ENCODE measurements at places on chromosomes 6 and 20.

- no peak for DNase-seq
Observed at GRCh38 chr6:62652692-62653328, 366.8 kb upstream of the KHDRBS2 start.

DNA sequence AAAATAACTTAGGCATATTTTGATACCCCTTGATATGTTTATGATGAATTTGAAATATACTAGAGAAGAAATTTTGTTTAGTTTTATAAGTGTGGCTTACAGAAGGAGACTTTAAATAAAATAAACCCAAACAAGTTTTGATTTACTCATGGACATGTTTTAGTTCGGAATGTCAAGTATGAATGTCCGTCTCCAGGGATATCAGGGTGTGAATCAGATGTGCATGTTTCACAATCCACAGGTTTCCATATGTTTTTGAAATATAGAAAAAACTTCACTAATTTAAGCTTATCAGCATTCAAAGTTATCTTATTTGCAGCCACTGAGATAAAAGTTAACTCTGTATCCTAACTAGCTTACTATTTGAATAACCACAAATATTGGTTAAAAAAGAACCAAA, 51.5 kb downstream of the PLCB1 start:
- DNase-seq, result no peak

- DNase-seq, result no peak
Observed at GRCh38 chr6:21414065-21414464, 179.5 kb upstream of the SOX4 start.

DNA sequence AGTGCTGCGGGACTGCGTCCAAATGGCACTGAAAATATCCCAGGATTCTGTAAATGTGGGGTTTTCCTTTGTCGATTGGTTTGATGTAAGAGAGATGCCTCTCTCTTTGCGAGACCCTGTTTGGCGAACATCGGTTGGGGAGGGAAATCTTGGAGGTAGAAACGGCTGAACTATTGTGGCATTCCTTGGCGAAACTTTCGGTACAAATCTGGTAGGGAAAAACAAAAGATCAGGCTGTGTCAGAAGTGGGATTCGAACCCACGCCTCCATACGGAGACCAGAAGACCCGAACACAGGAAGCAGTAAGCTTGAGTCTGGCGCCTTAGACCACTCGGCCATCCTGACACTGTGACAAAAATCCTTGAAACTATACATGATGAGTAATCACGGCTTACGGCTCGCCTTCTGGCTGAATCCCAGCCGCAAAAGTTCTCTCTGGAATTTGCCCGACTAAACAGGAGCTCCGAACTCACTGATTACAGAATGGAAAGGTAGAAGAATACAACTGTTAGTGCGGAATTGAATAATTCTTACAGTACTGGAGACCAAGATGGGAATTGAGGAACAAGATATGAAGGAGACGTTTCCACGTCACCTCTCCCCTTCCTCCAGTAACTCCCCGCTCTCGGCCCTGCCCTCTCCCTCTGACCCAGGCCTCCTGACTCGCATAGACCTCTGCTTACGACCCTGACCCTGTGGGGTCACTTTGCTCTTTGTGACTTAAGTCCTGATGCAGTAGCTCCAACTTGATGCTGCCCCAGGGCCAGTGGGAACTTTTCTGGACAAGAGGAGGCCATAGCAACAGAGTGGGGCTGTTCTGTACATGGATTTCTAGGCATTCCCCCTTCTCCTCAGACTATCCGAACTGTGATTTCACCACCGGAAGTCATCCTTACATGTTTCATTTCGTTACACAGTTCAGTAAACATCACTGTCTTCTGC, 132.8 kb upstream of the ZNF184 start:
- no peak for DNase-seq

DNA sequence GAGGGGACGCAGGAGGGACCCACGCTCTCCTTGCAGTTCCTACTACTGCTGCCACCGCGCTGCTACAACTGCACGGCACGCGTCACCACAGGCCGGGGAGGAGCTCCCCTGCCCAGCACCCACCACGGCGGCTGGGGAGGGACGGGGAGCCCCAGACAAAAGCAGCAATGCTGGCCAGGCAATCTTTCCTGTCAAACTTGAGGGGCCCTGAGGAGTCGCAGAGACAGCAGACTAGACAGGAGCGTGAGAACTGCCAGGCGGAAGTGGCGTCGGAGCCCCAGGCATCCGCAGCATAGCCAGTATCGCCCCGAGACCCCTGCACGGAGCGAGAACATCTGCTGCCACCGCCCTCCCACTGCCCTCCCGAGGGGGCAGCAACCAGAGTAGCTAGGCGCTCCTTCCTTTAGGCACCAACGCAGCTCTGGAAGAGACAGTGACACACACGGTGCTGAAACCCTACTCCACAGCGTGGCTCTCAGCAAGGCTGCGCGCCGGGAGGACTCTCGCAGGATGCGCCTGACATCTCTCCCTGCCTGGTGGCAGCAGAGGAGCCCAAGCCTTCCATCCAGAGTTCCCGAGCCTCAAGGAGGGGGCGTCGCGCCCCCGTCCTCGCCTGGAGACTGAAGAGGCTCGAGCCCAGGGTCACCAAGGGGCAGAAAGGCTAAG, 2.2 kb downstream of the TAF4 start:
- DNase-seq, result no peak

DNA sequence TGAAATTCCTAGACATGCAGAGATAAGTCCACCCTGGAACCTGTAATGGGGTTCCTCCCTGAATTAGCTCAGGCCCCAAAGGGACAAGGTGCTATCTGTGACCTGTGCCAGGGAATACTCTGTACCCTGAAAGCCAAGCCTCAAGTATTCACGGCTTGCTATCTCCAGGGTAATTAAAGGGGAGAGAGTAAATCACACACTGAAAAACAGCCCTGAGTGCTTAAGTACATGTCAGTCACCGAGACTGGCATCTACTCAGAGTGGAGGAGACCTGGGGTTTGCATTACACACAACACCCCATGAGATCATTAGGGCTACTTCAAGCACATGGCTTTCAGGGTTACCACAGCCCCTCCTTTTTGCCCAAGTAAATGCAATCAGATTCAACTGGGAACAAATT, 188.1 kb downstream of the CD83 start:
- no peak for DNase-seq

- DNase-seq, result no peak
Observed at GRCh38 chr6:155883334-155883731, 427.7 kb upstream of the NOX3 start.

- no peak for DNase-seq
Observed at GRCh38 chr6:109484122-109484521, 1.1 kb upstream of the ZBTB24 start.

Data from cortex of kidney (tissue), 1 donor.